SHP77 treated with DMSO at 0.1 percent for 48 hours (cell line): ENCODE measurements at places on chromosomes 7 and 10.
A peak's percentile ranks its signal among the peaks of the same experiment; 100 is the strongest.

DNA sequence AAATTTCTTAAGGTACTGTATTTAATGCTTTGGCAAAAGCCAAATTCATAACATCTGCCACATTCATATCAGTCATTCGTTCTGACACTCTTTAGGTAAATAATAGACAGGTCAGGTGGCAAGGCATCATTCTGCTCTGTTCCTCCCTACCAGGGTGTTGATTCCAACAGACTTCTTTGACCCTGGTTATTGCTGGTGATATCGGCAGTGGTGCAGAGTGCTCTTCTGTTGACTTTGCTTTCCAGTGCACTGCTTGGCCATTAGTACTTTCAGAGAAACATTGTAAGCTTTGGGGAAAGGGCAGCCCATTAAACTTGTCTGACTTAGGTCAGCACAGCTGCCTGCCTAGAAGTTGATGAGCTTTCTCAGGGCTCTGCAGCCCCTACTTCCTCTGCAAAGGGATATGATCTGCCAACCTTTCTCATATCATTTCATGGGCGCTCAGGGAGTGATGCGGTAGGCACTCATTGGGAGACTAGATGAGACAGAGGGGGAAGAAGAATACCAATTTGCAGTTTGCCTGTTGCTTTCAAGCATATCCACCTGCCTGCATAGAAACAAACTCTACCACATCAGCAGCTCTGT, 139.3 kb downstream of the LRRC4 start:
- DNase-seq, result no peak

DNA sequence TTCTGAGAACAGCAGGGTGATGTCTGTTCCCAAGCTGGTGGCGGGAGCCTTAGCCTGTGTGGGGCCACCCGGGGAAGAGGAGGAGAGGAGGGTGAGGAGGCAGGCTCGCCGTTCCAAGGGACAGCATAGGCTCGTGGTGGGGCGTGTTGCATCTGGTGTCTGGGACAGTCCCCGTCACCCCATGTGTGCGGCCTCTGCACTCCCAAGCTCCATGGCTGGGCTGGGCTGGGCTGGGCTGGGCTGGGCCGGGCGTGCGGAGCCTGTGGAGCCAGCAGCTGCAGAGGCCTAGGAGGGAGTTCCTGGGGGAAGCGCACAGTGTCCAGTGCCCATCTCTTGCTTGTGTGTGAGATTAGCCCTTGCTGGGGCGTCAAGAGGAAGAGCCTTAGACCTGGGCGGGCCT, 20.9 kb upstream of the TTYH3 start:
- DNase-seq, result no peak

DNA sequence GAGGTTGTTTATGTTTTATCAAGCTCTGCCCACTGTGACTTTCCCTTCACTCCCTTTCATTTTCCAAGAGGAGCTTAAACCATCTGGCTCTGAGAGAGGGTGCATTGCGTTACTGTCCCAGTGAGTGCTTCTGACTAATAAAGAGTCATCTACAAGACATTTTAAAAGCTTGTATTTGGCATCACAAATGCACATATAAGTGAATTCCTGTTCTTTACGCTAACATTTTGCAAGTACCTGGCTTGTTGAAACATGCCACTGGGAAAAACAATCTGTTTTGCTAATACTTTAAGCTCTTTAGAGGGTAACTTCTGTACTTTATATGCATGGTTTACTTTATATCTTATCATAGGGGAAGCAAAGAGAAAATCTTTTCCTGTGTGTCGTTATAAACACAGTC, 534.6 kb upstream of the POM121L12 start:
- DNase-seq, result no peak

DNA sequence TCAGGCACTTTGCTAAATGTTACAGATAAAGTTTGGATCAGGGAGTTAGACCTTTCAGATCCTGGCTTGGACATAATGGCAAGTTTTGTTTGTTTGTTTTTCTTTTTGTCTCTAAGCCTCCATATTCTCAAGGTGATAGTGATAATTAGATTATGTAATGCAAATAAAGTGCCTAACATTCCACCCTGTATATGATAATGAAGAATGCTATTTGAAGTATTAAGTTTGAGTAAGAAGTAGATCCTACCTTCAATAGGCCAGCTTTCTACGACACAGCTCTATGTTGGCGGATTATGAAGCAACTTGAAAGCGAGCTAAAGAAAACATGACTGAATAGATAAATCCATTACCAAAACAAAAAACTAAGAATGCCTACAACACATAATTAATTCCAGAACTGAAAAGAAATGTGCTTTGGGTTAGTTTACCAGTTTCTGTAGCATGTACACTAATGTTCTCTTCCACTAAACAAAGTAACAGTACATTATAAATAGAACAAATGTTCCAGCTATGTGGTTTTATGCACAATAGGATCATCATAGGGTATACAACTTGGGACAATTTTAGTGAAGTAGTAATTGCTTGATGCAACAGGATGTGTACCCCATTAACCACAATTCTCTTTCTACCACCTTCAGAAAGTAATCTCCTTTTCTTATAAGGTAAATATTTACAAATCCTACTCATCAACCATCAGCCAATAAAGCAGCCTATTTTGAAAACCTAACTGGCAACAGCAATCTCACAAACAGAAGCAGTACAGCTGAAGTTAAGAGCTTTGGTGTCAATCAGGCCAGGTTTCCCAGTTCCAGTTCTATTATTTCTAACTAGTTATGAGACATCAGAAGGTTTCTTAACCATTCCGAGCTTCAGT, 1.5 kb downstream of the SEM1 start:
- DNase-seq, result no peak

DNA sequence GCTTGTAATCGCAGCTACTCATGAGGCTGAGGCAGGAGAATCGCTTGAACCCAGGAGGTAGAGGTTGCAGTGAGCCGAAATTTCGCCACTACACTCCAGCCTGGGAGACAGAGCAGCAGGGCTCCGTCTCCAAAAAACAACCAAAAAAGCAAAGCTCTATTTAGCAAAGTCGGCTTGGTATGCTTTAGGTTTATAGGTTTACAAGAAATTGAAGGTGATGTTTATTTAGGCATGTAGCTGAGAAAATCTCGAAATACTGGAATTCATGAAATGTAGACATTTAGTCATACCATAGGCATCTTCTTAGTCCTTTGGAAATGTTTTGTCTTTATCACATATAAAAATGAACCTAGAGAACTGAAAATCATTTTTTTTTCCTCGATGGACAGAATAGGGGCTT, 453.8 kb upstream of the ANKRD30A start:
- DNase-seq, result no peak

- DNase-seq, result peak; percentile 8
Observed at GRCh38 chr10:22573820-22574569, 140.4 kb downstream of the PIP4K2A start.

DNA sequence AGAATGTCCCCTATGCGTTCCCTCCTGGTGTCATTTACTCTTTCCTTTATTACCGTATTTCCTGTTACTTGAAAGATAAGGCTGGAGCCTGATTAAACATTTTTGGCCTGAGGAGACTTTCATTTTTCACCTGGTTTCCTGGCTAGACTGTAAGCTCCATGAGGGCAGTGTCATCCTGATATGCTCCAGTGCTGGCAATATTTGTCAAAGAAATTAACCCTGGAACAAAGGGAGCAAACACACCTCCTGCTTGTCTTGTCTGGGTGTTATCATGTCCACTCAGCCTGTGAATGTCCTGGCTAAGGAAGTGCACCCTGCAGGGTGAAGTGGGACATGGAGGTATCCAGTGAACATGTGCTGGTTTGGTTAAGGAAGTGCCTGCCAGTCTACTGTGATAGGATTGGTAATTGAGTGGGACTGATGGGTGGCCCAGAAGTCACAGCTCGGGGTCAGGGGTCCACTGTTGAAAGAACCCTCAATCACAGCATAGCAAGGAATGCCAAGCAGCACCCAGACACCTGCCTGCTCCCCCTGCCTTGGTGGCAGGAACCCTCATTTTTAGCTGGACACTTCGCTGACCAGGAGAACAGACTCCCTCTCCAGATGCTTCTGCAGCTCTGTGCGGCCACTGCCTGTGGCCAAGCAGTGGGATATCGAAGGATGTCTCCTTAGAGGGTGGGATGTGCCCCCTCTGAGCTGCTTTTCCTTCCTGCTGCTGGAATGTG, 20.9 kb upstream of the PPIA start:
- no peak for DNase-seq

GRCh38 chr10:51685768-51686167, 13.6 kb downstream of the CSTF2T start:
- no peak for DNase-seq

DNA sequence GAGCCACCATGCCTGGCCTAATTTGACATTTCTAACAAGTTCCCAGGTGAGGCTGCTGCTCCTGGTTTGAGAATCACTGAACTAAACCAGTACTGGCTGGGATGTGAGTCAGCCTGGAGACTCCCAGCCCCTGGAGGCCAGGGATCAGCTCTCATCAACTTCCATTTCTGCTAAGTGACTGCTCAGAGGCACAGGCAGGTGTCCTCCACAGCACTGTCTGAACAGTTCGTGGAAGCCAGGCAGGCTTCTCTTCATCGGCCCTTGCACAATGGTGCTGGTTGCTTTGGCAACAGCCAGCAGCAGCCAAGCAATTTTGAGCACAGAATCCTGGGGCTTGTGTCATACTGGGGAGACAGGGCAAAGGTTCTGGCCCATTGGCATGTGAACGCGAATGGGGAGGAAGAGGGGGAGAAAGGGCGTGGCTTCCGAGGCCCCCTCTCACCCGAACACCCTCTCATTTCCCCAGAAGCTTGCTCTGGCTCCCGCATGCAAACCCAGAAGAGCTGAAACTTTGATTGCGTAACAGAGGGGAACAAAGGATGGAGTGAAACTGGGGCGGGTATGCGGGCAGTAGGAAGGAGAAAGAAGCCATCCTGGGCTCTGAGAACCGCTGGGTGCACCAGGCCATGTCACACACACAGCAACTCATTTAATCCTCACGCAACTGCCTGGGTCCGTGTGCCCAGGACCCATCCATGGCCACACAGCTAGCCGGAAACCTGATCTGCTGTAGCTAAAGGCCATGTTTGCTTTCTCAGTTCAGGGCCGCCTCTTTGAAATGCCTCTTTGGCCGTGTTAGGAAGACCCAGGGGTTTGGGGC, 9.0 kb upstream of the POR start:
- peak; percentile 77 for DNase-seq

GRCh38 chr10:21528236-21529031, 3.0 kb upstream of the SKIDA1 start:
- DNase-seq, result peak; percentile 73

GRCh38 chr7:147465223-147465622, 1125.3 kb upstream of the C7orf33 start:
- DNase-seq, result no peak

GRCh38 chr7:102456327-102456726, 8.3 kb downstream of the ALKBH4 start:
- DNase-seq, result no peak

GRCh38 chr7:101854084-101854865, 36.8 kb downstream of the CUX1 start:
- no peak for DNase-seq

DNA sequence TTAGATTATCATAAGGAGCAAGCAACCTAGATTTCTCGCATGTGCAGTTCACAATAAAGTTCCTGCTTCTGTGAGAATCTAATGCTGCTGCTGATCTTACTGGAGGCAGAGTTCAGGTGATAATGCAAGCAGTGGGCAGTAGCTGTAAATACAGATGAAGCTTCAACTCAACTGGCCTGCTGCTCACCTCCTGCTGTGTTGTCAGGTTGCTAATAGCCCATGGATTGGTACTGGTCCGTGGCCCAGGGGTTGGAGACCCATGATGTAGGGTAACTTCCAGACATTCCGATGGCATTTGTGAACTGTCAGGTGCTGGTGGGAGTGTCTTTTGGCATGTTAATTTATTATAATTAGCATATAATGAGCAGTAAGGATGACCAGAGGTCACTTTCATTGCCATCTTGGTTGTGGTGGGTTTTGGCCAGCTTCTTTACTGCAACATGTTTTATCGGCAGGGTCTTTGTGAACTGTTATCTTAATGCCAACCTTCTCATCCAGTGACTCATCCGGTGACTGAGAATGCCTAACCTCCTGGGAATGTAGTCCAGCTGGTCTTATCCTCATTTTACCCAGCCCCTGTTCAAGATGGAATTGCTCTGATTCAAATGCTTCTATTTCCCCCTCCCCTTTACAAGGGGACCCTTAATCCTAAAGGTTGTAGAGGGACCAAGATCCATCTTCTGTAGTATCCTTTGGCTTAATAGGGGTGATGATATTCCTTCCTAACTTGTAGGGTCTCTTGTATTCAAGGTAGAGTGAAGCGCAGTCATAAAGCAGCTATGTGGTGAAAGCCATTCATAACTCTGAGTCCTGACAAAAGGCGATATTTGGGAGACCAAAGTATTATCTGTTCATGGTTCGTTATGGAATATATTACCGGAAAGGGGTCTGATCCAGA, 165.8 kb downstream of the CCSER2 start:
- no peak for DNase-seq

GRCh38 chr7:150595361-150595760, 28.2 kb downstream of the GIMAP4 start:
- no peak for DNase-seq

DNA sequence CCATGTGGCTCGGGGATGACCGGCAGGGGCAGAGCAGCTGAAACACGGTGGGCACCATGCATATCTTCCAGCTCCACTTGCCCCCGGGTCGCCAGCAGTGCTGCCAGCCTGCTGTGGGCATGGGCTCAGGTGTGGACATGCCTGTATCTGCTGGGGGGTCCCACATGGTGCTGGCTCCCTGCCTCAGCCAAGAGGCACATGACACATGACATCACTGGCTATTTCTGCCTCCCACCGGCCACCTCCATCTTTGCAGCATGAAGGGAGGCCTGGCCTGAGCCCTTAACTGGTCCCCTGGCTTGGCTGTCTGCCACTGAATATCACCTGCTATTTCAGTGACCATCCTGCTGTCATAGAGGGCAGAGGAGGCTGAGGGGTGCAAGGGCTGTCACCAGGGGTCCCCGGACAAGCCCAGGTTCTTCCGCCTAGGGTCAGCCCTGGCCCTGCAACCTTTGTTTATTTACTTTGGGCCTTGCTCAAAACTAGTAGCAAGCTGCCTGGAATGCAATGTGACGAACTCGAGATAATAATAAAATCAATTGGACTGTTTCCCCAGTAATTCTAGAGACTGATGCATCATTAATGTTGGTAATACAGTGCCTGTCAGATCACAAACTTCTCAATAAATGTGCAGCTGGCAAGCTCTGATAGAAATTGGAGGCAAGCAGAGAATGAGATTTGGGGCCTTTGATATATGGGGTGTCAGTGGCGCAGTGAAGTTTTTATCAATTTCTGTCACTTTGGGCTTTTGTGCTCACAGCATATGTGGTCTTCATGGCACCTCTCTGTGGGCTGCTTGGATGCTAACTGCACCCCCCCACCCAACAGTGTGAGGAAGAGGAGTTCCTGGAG, 28.5 kb downstream of the ZMIZ1 start:
- DNase-seq, result no peak

DNA sequence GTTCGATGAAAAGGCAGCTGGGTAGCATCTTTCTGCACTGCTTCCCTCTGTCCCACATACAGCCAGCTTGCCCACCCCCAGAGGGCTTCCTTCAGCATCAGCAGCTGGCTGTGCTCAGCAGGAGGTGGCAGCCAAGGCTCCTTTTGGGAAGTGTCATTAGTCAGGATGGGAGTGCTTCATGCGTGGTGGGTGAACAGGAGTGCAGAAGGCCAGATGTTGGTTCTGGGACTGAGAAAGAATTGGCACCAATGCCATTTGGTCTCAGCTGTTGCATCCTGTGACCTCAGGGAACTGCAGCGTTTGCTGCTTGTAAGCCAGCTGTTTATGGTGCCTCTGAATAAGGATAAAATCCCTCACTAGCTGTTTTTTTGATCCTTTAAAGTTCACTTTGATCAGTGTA, 131.1 kb upstream of the SORCS3 start:
- DNase-seq, result no peak
